ENCODE measurements at places on chromosomes 2 and 18.

DNA sequence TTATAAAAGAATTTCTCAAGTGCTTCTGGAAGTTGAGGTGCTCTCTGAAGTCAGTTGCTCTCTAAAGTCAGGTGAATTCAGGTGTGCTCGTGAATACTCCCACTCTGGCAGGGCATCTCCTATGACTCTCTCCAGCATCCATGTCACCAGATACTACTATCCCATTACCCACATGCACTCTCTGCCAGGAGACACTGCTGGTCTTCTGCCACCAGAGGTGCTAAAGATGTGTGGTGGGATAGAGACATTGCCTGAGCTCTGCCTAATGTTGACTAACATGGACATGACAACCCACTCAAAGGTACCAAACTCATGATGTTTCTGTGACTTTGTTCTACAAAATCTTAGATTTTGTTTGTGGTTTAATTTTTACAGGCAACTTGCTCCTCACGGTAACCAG is 106.4 kb upstream of the HNRNPA3 start:
- no peak for DNase-seq

DNA sequence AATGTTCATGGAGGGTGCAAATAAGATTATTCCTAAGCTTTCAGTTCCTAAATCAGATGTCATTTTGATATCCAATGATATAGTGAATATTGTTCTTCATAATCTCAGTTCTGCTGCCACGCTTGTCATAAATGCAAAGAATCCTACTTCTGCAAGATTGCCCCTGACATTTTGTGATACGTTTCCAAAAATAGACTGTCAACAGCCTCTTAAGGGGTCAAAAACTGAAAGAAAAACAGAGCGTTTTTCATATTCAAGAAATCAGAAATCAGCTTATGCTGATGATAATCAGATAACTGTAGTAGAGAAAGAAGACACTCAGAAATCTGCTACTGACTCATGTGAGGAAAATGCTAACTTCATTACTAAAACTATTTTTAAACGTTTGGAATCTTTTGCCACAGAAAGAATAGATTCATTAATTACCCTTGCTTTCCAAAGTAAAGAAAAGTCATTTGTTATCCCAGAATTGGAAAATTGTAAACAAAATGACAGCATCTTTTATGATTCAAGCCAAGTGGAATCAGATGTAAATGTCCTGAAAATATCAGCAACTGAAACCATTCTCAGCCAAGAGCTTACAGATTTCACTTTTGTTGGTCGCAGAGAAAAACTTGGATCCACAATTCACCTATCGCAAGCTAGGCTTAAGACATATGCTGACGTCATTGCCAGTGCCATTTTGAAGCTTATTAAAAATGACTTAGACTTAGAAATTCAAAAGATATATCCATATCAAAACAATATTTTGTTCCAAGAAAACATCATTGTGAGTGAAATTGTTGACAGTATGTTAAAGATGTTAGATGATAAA is 55.1 kb downstream of the FSIP2 start:
- no peak for DNase-seq

GRCh38 chr18:47873625-47874024 is 56.8 kb downstream of the SMAD2 start:
- DNase-seq = no peak

DNA sequence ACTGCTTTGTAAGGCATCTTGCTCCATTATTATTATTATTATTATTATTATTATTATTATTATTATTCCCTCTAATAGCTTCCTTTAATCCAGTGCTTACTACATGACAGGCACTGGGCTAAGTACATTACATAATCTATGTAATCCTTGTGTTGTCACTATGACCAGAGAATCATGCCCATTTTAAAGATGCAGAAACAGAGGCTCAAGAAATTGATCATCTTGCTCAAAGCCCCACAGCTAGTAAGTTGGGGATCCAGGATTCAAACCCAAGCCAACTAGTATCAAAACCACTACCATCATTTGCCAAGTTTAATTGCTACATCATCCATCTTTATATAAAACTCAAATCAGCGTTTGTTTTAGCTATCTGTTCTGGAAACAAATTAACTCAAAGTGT is 594 bp upstream of the NGEF start:
- no peak for DNase-seq

GRCh38 chr2:232419245-232420072 is 12.8 kb downstream of the ALPG start:
- no peak for DNase-seq

Data from activated gamma-delta T cell treated with Interleukin-2 at 50 U/mL for 16 hours (primary cell).